ENCODE measurements at places on chromosomes 11 and 22. TPM values are rescaled to one million over a fixed set of nuclear protein-coding genes. Genes with fewer than 3 reads are reported as not detected.

DNA sequence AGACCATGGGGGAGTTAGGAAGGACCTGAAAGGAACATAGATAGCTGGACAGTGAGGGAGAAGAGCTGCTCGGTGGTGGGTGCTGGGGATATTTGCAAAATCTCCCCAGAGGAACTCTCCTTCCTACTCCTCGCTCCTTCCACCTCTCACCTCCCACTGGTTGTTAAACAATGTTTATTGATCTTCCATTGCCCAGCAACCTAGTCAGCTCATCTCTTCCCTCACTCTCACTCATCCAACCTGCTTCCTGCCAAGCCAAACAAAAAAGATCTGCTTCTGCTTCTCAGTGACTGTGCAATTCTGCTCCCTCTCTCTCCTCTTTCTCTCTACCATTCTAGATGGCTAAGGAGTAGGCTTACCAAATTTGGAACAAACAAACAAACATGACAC lies 115.0 kb downstream of the SLC1A2 start:
- DNase-seq, result peak; percentile 82

The IGSF9B gene
- not detected for total RNA-seq

GRCh38 chr11:117361432-117361831 lies 33.8 kb downstream of the CEP164 start:
- DNase-seq, result no peak

- no peak for DNase-seq
Measured at GRCh38 chr11:127002669-127003259, 2.2 kb upstream of the KIRREL3 start.

GRCh38 chr22:21106000-21106399 lies 60.3 kb downstream of the LRRC74B start:
- no peak for DNase-seq

DNA sequence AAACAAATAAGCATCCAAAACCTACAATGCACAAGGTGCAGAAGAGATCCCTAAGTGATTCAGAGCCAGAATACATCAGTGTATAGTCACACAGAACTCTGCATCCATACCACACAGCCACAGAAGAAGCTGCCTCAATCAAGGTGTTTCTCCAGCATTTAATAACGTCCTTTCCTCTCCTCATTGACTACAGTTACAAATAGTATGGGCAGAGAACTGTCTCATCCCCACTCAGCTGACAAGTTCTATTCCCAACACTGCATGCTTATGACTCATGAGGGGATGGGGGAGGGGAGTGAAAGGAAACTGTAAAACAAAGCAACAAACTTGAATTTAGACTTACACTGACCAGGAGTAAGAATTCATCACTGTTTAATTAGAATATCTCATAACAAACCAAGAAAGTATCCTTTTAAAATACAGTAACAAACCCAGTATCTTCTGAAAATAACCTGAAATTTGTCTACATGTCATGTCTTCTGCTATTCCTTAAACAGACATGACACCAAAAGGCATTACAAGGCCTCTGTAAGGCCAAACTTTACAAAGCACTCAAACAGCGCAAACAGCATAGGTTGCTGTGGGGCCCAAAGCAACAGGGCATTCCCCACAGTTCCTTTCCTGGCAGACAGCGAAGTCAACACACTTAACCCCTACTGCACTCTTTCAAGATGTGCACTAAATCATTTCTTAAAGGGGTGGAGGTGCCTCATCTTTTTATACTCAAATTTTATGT lies 29.3 kb downstream of the CELF1 start:
- peak; percentile 76 for DNase-seq

DNA sequence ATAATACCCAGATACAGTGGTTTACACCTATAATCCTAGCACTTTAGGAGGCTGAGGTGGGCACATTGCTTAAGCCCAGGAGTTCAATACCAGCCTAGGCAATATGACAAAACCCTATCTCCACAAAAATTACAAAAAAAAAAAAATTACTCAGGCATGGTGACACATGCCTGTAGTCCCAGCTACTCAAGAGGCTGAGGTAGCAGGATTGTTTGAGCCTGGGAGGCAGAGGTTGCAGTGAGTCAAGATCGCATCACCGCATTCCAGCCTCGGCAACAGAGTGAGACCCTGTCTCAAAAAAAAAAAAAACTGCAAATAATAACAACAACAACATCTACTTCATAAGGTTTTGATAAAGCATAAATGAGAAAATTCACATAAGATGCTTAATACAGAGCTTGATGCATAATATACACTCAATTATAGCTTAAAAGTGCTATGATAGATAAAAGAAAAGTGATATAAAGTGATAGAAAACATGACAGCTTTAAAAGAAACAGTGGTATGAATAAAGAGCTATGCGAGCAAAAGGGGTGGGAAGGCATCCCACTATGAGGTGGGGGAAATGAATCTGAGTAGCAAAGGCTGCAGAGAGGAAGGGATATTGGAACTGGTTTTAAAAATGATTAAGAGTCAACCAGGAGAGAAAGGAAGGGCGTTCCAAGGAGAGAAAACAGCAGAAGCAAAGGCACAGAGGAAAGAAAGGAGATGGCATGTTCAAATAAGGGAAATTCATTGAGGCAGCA lies 197.6 kb downstream of the KIF18A start:
- peak; percentile 84 for DNase-seq

All from HFFc6 (cell line).